ENCODE measurements at places on chromosomes 2 and 18. TPM values are rescaled to one million over a fixed set of nuclear protein-coding genes. Genes with fewer than 3 reads are reported as not detected.

PUS10 gene
- polyA plus RNA-seq = 17.8 TPM

SLC25A52 gene
- 0.04 TPM for polyA plus RNA-seq

- DNase-seq = peak; percentile 62
Measured at GRCh38 chr2:127527001-127527804, 914 bp upstream of the IWS1 start.

DNA sequence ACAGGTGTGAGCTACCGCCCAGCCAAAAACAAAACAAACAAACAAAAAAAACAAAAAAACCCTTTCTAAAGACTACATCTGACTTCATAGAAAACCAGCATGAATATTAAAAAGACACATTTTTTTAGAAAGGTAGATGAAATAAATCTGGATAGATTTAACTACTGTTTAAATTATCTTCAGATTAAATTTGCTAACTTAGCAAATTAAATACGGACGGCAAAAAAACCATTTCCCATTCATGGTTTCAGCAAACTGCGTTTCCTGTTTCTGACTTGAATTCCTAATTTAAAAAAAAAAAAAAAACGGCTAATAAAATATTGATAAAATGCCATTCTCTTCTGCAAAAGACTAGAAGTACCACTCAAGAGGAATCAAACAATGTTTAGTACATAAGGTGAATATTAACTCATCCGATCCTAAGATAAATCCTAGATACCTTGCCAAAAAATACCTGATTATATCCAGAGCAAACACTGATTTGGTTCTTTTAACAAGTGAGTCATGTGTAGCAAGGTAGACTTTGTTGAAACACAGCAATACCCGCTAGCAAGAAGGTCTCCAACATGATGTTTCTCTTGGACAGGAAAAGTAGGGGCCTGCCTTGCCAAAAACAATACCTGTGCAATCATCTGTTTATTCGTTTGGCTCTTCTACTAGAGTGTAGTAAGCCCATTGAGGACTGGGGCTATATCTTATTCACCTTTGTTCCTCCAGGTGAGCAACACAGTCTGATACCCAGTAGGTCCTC lies 96.2 kb downstream of the BARD1 start:
- no peak for DNase-seq

DNA sequence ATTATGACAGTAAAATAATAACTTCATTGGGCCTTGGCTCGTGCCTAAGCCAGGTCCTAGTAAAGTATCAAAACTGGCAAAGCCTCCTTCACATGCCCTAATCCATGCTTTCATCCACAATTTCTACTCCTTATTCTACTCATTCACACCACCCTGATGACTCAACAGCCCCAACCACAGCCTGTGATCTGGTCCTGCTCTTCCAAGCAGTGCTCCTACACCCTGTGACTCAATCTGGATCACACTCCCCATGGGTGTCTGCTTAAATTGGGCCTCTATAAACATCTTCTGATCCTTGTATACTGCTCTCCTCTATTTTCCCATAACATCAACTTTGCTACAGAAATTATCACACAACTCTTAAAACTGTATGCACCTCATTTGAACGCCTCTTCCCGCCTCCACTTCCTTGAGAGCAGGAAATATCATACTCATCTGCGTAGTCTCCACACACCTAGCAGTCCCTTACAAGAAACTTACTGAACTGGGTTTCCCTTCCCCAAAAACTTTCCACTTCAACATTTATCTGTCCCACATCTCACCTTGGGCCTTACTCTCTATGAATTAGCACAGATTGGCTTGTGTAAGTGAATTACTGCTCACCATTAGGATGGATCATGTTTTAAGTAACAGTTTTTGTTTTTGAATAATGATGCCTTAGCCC lies 15.9 kb downstream of the GTF3C3 start:
- no peak for DNase-seq

GRCh38 chr2:113910110-113910717 lies 20.3 kb downstream of the ACTR3 start:
- DNase-seq = no peak

GRCh38 chr2:20125616-20126015 lies 74.2 kb upstream of the LAPTM4A start:
- no peak for DNase-seq

DNA sequence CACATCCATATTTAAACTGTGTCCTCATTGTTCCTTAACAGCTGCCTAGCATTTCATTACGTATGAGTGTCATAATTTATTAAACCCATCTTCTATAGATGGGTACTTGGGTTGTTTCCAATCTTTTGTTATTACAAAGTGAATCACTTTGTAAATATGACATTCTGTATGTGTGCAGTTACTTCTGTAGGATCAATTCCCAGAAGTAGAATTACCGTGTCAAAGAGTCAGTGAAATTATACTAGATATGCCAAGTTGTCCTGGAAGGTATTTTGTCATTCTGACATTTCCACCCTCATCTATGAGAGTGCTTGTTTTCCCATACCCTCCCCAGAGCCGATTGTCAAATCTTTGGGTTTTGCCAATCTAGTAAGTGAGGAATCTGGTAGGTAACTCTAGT lies 194.5 kb upstream of the APCDD1 start:
- no peak for DNase-seq

DNA sequence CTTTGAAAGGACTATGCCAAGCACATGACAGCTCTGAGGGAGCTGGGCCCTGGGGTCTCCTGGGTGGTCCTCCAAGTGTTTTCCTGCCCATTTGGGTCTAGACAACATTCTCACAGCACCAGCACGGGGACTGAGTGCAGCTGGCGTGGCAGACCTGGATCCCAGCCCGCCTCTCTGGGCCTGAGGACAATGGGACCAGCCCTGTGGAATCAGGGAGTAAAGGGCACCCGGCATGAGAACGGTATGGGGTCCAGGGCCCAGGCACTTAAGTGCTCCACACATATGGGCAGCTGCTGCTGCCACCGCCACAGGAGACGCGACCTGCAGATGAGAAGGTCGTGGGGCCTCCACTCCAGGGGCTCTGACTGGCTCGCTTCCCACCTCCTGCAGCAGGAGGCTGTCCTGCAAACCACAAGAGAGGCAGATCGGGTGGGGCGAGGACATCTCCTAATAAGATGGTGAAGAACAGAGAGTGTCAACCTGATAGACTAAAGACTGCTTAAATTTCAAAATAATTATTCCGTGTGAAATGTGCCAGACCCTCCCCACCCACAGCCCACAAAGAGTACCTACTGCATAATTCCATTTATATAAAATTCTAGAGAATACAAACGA lies 46.3 kb downstream of the FAM178B start:
- DNase-seq = no peak

GRCh38 chr2:51013933-51014526 lies 17.9 kb downstream of the NRXN1 start:
- DNase-seq = no peak

- no peak for DNase-seq
Measured at GRCh38 chr2:30374380-30374779, 72.7 kb upstream of the LCLAT1 start.

GRCh38 chr2:147177071-147177857 lies 667.6 kb upstream of the ACVR2A start:
- DNase-seq = no peak
